ENCODE measurements at places on chromosomes 6 and 20.

DNA sequence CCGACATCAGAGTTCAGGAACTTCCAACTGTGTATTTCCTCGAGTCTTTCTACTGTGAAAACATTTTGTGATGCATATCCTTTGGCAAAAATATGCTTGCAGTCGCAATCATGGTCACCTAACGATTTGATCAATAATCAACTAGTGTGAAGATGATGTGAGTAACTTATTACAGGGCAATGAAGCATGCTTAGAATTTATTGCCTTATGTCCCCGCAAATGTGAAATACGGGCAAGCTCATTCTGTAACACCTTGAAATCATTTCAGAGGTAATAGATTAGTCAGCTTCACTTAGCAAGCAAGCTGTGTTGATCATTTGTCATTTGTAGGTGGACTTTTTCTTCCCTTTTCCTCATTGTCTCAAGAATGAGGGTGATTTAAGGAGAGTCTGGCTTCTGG lies 67.9 kb upstream of the DOK5 start:
- DNase-seq, result no peak

DNA sequence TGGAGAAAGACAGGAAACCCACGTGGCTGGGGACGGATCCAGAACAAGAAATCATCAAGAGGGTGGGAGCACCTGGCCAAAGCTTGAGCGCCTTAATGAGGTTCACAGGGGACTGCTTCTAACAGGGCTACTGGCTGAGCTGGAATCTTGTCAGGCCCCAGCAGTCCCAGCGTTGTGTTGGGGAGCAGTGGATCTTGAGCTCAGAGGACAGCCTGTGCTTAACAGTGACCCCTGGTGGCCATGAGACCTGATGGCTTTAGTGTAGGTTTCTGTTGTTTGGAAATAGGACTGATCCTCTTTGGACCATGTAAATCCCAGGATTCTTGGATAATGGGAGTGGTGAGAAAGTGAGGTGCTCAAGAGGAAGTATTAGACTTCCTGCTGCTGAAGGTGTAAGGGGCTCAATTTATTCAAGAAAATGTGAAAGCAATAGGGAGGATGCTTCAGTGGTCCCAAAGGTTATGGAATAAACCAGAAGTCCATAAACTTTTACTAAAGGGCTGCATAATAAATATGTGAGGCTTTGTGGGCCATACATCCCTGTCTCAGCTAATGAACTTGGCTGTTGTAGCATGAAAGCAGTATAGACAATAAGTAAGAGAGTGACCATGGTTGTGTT lies 216.2 kb downstream of the NFATC2 start:
- no peak for DNase-seq

GRCh38 chr20:20407891-20408805 lies 40.2 kb downstream of the INSM1 start:
- no peak for DNase-seq

DNA sequence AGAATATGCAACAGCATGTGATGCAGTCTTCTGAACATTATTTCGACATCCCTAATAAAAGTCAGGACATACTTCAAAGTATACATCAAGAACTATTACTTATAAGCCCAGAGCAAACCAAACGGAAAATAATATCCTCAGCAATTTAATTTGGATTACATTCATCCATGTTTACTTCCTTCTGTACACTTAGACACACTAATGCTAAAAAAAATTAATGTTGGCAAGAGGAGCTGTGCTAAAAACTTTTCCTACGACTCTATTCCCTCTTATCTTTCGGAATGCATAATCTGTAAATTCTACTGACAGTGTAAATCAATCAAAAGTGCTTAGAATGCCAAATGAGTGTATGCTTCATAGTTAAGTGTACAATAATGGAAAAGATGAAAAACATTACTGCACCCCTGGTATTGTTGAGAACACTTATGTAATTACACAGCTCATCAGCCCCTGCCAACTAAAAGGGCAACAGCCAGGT lies 301.2 kb upstream of the HSF2 start:
- no peak for DNase-seq

DNA sequence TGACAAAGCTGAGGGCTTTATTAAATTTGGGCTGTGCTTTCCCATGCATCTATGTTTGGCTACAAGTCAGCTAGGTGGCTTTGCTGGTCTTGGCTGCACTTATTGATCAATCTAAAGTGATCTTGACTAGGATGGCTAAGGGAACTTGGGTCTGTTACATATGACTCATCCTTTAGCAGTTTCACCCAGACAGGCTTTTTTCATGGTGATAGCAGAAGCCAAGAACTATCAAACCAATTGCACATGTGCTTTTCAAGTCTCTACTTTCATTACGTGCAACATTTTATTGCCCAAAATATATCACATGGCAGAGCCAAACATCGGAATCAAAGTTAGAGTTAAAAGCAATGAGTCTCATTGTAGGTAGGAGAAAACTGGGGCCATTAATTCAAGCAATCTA lies 626.3 kb downstream of the TENT5A start:
- no peak for DNase-seq

GRCh38 chr20:16526433-16527380 lies 46.5 kb downstream of the KIF16B start:
- no peak for DNase-seq

DNA sequence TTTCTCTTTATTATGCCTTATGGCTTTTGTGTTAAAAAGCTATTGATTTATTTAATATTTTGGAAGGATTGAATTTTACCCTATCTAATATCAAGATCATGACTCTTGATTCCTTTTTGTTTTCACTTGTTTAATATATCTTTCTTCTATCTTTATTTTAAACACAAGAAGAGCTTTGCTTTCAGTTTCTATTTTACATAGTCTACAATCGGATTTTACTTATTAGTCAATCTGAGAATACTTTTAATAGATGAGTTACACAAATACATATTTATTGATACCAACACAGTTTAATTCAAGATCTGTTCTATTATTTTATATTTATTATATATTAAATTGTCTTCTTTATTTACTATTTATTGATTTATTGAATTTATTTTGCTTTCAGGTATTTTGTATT lies 218.8 kb downstream of the ESR1 start:
- DNase-seq, result no peak

GRCh38 chr6:143253586-143253985 lies 192.9 kb downstream of the AIG1 start:
- no peak for DNase-seq

DNA sequence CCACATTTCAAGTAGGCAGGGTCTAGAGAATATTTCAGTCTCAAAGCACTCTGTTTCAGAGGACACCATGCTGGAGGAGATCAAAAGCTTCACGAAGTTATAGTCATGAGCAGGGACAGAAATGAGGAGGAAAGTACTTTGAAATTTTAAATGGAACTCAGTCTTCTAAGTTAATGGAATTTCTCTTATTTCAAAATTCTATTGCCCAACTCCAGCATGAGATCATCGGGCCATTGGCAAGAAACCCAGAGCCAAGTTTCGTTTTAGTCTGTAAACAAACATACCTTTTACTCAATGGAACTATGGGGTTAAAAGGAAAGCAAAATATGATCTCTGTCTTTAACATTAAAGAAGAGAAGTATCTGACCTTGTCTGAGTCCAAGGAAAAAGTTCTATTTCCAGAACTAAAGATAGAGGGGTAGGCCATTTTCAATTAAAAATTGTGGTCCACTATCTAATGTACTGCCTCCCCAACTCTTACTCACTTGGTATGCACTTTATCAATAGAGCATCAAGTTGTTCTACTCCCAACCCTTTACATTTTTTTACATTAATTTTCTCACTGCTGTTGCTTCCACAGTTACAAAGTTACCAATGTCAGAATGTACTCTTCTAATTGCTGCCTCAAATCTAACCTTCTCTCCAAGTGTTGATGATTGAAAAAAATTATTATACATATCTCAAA lies 235.3 kb upstream of the NRSN1 start:
- DNase-seq, result peak; percentile 44

GRCh38 chr6:105136431-105137350 lies 43.1 kb downstream of the POPDC3 start:
- peak; percentile 55 for DNase-seq

DNA sequence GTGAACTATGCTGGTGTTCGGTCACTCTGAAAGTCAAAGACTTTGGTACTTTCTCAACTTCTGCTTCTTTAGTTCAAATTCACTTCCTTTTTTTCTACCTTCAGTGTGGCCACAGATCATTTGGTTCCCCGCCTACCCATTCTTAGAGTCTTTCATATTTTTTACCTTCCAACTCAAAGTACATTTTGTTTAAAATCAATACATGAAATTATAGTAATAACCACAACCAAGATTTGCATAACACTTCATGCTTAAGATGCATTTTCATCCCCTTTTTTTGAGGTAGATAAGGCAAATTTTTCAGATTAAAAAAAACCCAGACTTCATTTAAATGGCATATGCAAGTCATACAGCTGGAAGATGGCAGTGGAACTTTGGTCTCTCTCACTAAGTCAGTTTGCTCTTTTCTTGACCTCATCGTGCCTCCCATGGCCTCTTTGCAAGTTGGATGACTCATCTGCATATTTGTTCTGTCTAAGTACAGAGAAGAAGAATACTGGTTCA lies 11.9 kb upstream of the CNR1 start:
- DNase-seq, result no peak

DNA sequence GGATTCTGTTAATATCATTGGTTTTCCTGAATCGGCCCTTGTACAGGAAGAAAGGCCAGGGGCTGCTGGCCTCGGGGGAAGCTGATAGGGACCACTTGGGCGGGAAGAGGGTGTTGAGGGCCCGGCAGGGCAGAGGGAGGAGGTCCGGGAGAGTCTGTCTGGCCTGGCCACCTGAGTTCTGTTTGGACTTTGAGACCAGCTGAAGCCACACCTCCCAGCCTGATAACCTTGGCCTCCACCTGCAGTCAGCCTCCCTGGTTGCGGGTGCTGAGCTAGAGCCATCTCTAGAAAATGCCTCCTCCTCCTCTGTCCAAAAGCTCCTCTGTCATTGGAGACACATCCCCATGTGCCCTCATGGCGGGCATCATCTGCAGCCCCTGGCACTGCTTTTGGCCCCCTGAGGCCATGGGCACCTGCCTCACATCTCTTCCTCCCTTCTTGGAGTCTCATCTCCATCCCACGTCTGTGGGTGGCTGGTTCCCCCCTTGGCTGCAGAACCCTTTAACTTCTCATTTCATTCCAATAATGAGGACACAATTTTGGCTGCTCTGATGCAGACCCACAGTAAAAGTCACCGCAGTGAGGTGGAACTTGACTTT lies 16.6 kb downstream of the APCDD1L start:
- DNase-seq, result no peak

Data from mammary epithelial cell (primary cell).